ENCODE measurements at places on chromosomes 16 and 17. TPM values are rescaled to one million over a fixed set of nuclear protein-coding genes. Genes with fewer than 3 reads are reported as not detected.

GRCh38 chr17:49964769-49965523 lies 4.0 kb upstream of the DLX4 start:
- H3K27me3 ChIP-seq, result peaks cover 66% of the 10 kb centered on the region
- H3K4me1 ChIP-seq, result peaks cover 40% of the 10 kb centered on the region

BTBD17 gene
- total RNA-seq, result not detected

DNA sequence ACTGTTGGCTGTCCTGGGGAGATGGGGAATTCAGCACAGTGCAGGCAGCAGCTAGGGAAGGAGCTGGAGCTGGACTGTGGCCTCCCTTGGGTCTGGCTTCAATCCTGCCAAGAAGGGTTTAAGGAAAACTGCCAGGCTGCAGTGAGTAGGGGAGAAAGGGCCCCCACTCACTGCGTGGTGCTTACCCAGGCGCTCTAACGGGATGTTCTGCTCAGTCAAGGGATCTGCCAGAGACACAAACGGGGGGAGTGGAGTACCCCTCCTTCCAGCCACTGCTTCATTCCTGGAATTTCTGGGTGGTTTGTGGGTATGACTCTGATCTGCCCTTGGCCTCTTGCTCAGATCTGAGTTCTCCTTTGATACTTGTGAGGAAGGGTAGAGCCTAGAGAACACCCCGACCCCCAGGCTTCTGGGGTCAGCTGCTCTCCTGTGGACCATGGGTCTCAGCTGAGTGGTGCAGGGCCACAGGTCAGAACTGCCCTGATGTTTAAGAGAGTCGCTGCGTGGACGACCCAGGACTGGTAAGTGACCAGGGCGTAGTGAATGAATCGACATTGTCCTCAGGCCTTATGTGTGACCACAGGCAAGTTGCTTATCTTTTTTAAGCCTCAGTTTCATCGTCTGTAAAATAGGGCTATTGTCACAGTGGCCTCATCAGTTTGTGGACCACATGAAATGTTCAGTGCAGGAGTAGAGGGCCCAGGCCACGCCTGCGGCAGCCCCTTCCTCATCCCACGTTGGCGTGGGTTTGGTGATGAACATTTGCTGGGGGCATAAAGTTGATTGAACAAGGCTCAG lies 9.6 kb downstream of the CRISPLD2 start:
- no peak overlapping the region for H3K27ac ChIP-seq
- no peak for DNase-seq
- H3K4me1 ChIP-seq, result no peaks in the 10 kb centered on the region
- no peaks in the 10 kb centered on the region for H3K36me3 ChIP-seq
- no peak overlapping the region for H3K4me3 ChIP-seq
- H3K27me3 ChIP-seq, result no peaks in the 10 kb centered on the region

- H3K4me1 ChIP-seq, result peaks cover 2% of the 10 kb centered on the region
- no peak overlapping the region for H3K4me3 ChIP-seq
- H3K27me3 ChIP-seq, result peaks cover 17% of the 10 kb centered on the region
- DNase-seq, result no peak
Observed at GRCh38 chr16:1159325-1159972, 6.5 kb downstream of the CACNA1H start.

GRCh38 chr17:29342158-29342765 lies 47.9 kb upstream of the TAOK1 start:
- H3K36me3 ChIP-seq, result no peaks in the 10 kb centered on the region
- H3K4me1 ChIP-seq, result no peaks in the 10 kb centered on the region
- no peak for DNase-seq
- H3K4me3 ChIP-seq, result no peak overlapping the region
- H3K27ac ChIP-seq, result no peak overlapping the region
- H3K27me3 ChIP-seq, result no peaks in the 10 kb centered on the region

GRCh38 chr16:29848420-29849297 lies 14.4 kb downstream of the CDIPT start:
- peak; percentile 75 for DNase-seq
- no peaks in the 10 kb centered on the region for H3K27me3 ChIP-seq
- H3K4me3 ChIP-seq, result no peak overlapping the region
- H3K27ac ChIP-seq, result no peak overlapping the region
- peaks cover 28% of the 10 kb centered on the region for H3K36me3 ChIP-seq
- peaks cover 5% of the 10 kb centered on the region for H3K4me1 ChIP-seq

KCTD19 gene
- total RNA-seq, result not detected

All from natural killer cell (primary cell).